ENCODE measurements at places on chromosomes 4 and X. TPM values are rescaled to one million over a fixed set of nuclear protein-coding genes. Genes with fewer than 3 reads are reported as not detected.

SERTM2 gene
- 0.40 TPM for total RNA-seq

RAPGEF2 gene
- total RNA-seq = 66.9 TPM

FDCSP gene
- total RNA-seq = not detected

DIAPH2 gene
- 17.9 TPM for total RNA-seq

SH2D1A gene
- total RNA-seq = not detected
